ENCODE measurements at places on chromosomes 4 and X.

DNA sequence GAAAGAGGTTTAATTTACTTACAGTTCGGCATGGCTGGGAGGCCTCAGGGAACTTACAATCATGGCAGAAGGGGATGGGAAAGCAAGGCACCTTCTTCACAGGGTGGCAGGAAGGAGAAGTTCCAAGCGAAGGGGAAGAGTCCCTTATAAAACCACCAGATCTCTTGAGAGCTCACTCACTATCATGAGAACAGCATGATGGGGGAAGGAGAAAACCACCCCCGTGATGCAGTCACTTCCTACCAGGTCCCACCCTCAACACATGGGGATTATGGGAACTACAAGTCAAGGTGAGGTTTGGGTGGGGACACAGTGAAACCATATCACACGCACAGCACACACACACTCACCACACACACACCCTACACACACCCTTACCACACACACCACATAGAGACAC lies 104.3 kb downstream of the DCTD start:
- ATAC-seq = no peak

GRCh38 chr4:102823897-102824296 lies 3.5 kb downstream of the UBE2D3 start:
- no peak for ATAC-seq

- ATAC-seq = peak; percentile 55
Observed at GRCh38 chr4:152585023-152585441, 49.1 kb upstream of the FBXW7 start.

DNA sequence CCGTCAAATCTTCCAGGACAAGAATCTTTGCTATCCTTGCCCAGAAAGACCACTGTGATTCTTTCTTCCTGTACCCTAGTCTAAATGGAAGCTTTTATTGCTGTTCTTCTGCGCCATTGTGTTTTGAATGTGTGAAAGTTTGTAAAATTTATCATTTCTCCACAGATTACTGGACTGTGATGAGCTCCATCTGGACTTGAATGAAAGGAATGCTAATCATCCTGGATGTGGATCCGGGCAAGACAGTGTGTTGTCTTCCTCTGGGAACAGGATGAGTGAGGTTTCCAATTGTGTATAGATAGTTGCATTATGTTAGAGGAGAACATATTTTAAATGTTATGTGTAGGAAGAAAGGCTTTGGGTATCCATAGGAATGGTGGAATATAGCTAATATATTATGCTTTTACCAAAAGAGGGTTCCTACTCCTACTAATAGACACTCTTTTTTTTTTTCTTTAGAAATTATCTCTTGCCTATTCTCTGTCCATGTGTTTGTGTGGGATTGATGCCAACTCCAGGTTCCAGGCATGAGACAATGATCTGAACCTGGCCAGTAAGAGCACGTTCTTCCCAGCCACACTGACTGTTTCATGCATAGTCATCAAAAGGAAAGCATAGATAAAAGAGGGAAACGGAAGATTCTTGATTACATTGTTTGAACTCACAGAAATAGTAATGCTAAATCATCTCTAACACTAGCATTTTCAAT lies 803.6 kb upstream of the ADGRL3 start:
- ATAC-seq = no peak

All from stimulated activated memory B cell treated with anti-CD40 and anti-IgM and Interleukin-4, amounts not matched to agents 10 μg/mL and 1 μg/mL and 100 μg/mL, for 72 hours (primary cell).